ENCODE measurements at places on chromosomes 12 and 14.

DNA sequence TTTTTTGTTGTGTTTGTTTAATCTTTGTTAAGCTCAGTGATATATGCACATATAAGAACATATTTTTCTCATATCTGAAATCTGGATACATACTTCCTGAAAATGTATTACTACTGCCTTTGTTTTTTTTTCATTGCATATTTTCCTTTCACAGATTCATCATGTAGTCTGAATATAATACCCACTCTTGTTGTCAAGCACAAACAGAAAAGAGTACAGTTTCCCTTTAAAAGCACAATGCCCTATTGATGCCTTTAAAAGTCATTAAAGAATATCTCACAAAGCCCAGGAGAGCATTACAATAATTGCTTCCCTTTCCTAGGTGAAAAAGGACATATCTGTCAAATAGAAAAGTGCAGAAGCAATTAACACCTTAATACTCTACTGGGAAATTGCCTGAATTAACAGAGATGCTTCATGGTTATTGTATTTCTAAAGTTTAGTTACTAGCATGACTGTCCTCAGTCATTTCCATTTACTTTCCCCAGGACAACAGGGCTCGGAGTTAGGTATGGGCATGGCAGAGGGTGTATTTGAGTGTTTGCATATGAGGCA, 107.4 kb downstream of the GRIP1 start:
- DNase-seq: no peak

DNA sequence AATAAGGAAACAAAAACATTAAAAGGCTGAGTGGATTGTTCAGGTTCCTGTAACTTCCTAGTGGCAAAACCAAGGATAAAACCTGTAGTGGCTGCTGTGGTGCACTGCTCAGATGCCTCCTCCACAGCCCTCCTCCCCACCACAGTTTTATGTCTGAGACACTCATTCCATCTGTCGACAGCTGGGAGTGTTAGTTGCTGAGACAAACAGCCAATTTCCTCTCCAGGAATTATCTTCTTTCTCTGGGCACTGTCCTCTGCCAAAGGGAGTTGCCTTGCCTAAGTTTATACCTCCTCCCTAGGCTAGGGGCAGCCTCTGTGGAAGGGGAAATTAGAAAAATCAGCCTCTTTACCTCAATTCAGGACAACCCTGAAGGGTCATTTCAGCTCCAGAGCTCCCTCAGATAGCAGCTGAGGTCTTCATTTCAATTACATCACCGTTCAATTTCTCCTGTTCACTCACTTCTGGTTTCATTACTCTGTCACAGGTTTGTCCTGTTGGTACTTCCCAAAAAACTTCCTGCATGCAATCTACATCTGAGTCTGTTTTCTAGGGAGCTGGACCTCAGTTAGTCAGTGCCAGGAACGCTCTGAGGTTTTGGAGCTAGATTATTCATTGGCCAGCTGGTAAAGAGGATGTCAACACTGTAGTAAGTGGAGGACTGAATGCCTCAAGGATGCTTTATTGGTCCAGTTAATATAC, 74.9 kb upstream of the ATP2B1 start:
- DNase-seq: no peak

GRCh38 chr12:12915656-12916055, 24.3 kb downstream of the GPRC5A start:
- DNase-seq: no peak

- no peak for DNase-seq
Measured at GRCh38 chr14:71395636-71396035, 488.4 kb downstream of the PCNX1 start.

- DNase-seq: no peak
Measured at GRCh38 chr14:48857366-48857765, 728.8 kb downstream of the RPS29 start.

DNA sequence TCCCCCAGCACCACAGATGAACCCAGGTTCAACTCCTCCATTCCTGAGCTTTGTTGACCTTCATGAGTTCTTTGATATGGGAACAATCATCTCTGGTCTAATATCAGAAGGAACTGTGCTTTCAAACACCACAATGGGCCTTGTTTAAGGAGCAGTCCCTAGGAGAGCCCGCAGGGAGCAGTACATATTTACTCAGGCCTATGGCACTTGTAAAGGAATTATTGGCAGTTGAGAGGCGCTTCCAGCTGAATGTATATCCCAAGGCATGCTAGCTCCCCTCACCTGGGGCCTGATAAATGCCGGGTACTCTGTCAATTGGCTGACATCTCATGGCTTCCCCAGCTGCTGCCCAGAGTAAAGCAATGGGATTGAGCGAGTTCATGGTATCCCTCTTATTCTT, 76.2 kb downstream of the ZFP36L1 start:
- no peak for DNase-seq

- no peak for DNase-seq
Measured at GRCh38 chr12:61991661-61992060, 268.5 kb upstream of the USP15 start.

DNA sequence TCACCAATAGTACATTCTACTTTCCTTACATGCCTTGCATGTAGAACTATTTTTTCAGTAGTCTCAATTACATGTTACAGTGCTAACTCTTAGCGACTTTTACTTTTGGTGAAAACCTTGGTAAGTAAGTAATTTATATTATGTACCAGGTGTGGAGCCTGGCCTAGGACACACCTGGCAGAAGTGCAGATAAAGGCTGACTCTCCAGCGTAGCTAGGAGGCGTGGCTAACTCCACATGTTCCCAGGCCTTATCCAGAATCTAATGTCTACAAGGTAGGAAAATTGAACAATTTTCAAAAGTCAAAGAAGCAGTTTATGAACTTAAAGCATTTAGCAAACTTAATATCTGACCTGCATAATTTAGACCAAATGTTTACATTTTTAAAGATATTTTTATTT, 157.4 kb downstream of the DHRS2 start:
- no peak for DNase-seq

DNA sequence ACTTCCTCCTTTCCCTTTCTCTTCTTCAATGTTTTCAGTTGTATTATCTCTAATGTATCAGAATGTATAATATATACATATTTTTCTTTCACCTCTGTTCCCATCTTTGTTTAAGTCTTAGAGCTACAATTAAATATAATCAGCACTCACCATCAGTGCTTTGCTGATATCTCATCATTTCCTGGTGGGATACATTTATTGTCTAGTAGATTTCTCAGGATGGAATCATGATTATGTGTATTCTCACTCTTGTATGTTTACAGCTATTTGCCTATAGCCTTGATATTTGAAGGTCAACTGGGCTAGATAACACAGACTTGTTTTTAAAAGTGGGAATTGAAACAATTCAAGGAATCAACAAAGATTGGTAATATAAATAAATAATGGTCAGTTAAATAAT, 124.9 kb upstream of the EEA1 start:
- DNase-seq: no peak

DNA sequence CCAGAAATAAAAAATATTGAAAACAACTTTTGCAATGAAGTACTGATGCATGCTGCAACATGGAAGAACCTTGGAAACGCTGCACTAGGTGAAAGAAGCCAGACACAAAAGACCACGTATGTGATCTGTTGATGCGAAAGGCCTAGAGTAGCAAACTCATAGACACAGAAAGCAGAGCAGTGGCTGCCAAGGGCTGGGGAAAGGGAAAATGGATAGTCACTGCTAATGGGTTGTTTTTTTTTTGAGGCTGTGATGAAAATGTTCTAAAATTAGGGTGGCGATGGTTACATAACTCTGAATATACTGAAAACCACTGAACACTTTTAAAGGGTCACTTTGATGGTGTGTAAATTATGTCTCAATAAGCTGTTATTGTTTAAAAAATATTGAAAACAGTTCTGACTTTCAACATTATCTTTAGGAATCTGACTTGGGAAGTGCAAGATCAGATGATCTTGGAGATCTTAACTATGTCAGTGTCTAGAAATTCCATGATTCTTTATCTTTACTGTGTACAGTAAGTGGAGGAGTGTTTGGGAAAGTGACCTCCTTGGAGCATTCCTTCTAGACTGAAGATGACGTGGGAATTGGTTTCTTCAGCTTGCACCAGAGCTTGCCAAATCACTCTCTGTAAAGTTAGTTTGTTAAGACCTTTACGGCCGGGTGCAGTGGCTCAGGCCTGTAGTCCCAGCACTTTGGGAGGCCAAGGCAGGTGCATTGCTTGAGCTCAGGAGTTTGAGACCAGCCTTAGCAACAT, 12.4 kb downstream of the MLXIP start:
- DNase-seq: no peak

DNA sequence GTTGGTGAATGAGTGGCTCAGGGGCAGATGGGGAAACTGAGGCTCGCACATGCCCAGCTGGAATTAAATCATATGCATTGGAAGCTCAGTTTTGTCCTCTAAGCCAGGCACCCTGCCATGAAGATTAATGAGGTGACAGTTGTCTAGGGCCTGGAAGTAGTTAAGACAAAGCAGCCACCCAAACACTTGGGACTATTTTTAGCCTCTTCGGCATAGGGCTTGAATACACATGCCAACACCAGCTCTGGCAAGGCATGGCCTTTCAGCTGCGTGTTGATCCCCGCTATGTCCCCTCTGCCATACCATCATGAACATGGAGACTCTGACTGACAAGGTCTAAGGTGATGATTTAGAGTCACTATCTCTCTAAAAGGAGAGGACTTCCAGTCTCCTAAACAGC, 250.2 kb downstream of the KSR2 start:
- DNase-seq: no peak

- peak; percentile 78 for DNase-seq
Measured at GRCh38 chr12:129901254-129901653, 2.6 kb downstream of the TMEM132D start.

GRCh38 chr12:62846491-62846890, 88.5 kb downstream of the PPM1H start:
- no peak for DNase-seq

DNA sequence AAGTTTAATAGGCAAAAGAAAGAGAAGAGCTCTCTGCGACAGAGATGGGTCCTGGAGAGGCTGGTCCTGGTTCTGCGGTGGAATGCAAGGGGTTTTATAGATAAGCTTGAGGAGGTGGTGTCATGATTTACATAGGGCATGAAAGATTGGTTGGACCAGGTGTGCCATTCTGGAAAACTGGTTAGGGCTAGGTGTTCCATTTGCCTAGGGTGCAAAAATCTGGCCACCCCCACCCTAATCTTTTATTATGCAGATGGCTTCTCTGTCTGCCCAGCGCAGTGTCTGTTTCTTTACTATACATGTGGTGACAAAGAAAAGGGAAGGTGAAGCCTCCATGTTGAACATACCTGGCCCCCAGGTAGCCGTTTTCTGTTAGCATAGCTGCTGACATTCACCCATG, 65.4 kb downstream of the ERC1 start:
- no peak for DNase-seq

DNA sequence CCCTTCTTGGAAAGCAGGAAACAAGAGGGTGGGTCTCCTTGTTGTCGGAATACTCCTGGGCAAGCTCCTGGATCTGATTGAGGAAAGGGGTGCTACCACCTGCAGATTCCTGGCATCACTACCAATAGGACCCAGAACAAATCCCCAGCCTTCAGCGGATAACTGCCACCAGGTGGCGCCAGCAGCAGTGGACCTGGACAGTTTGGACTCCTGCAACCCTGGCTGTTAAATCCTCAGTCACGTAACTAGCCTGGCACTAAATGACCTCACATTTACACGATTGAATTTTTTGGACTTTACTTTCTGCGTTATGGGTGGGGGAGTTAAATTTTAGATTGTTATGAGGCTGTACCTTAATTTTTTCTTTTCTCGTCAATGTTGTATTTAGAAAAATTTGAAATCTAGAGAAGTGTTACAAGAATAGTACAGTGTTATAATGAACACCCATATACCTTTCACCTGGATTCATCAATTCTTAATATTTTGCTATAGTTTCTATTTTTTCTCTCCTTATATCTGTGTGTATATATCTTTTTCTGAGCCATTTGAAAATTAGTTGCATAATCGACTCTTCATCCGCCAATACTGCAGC, 95.6 kb downstream of the GAS2L3 start:
- peak; percentile 73 for DNase-seq

- DNase-seq: no peak
Measured at GRCh38 chr12:119748497-119748896, 80.6 kb downstream of the PRKAB1 start.

- DNase-seq: no peak
Measured at GRCh38 chr12:6315704-6316597, 5.5 kb downstream of the PLEKHG6 start.

GRCh38 chr12:104602896-104603295, 146.1 kb downstream of the CHST11 start:
- DNase-seq: no peak

DNA sequence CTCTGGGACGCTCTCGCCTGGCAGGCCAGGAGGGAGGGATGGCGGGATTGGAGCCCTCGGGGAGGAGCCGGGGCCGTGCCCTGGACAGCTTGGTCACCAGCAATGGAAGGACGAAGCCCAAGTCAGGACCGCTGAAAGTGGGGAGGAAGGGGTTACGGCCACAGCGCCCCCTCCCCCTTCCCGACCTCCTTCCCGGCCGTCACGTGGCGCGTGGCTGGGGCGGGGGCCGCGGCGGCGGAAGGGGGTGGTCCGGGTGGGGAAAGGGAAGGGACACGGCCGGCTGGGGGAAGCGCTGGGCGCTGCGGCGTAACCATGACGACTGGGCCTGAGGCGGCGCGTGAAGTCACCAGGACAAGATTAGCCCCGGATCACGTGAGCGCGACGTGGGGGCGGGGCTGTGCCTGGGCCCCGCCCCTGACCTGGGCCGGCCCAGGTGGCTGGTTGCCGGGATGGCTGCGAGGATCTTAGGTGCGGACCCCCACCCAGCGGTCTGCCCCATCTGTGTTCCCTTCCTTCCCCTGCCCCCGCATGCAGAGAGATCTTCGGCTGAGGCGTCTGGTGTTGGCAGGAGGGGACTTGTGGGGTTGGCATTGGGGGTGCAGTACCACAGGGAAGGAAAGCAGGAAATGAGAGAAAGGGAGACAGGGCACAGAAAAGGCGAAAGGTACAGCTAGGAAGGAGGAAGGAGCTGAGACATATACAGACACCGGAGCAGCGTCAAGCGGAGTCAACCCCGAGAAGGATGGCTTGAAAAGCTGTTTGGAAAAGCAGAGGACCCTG, 6.2 kb downstream of the MAP3K12 start:
- peak; percentile 81 for DNase-seq

DNA sequence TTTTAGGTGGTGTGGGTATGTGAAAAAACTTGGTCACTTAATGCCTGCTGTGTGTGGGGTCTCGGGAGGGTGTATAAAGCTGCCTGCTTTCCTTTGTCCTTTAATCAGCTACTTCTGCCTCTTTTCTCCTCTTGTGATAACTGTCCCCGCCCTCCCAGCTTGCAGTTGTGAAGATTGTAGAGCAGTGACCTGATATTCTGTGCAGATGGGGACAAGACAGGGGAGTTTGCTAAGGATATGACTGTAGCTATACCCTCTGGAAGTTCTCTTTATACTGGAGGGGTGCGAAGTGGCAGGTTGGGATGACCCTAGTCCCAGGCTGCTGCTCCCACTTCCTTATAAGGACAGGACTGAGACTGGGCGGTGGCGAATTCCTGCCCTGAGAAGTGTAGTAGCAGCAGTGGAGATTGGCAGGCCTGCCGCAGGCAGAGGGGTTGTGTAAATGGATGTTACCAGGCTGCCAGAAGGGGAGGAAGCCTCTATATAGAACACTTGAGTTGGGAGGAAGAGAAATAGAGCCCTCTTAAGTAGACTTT, 835 bp downstream of the MYL6 start:
- DNase-seq: peak; percentile 86
